Sigmoid colon (tissue), 7 donors: ENCODE measurements at places on chromosomes 7 and 10. TPM values are rescaled to one million over a fixed set of nuclear protein-coding genes. Genes with fewer than 3 reads are reported as not detected.

GRCh38 chr10:57098146-57098545 lies 737.1 kb upstream of the ZWINT start:
- DNase-seq, result no peak

DNA sequence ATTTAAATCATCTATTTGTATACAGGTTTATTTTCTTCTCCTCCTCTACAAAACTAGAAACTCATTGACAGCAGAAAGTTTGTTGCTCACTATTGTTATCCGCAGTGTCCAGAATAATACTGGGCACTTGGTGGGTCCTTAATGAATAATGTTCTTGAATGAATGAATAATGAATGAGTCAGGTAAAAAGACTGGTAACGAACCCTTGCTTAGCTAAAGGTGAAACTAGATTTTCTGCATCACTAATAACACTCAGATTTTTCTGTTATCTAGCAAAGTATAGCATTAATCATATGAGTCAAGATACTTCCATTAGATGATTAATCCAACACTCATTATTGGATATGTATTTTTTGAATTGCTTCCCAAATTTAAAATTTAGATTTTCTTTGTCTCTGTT lies 953.2 kb downstream of the SORCS3 start:
- DNase-seq, result no peak

- no peak for DNase-seq
Measured at GRCh38 chr7:106844279-106844997, 20.6 kb upstream of the PIK3CG start.

The NEUROG3 gene
- polyA plus RNA-seq, result 1.4 TPM

DNA sequence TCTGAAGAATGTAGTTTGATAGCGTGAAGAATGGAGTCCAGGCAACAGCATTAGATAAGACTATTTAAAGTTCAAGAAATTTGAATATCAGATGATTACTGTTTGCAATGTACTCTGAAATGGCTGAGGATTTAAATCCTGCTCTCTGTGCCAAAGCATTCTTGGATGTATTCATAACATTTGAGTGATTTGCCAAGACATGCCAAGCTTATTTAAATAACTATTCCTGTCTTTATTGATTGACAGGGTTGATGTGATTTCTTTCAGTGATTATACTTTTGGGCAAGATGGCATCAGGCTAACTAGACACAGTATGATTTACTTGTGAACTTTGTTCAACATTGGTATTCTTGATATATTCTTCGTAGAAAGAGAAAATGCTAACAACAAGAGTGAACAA lies 168.7 kb downstream of the GNAI1 start:
- DNase-seq, result no peak

GRCh38 chr10:51272555-51272954 lies 198.3 kb downstream of the PRKG1 start:
- DNase-seq, result no peak

GRCh38 chr10:34437906-34438305 lies 377.2 kb downstream of the PARD3 start:
- no peak for DNase-seq

The RBP4 gene
- 4.2 TPM for polyA plus RNA-seq

The HMX3 gene
- not detected for polyA plus RNA-seq

DNA sequence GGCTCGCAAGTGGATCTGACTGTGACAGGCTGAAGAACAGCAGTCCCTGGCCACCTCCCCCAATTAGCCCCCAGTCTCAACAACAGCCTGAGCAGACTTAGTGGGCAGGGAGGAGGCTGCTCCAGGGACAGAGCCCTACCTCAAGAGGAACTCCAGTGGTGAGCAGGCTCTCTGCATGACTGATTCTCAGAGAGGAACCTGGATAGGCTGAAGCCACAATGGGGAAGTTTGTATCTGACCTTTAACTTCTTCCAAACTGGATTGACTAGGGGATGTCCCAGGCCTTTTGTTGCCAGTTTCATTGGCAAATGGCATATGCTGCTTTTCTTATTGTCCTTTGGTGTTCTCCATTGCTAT lies 93.0 kb downstream of the ARHGAP22 start:
- no peak for DNase-seq

GRCh38 chr7:150410680-150411346 lies 31.7 kb downstream of the ZNF775 start:
- peak; percentile 52 for DNase-seq

- peak; percentile 19 for DNase-seq
Measured at GRCh38 chr10:130411496-130412085, 275.4 kb downstream of the GLRX3 start.

The POT1 gene
- 9.1 TPM for polyA plus RNA-seq

DNA sequence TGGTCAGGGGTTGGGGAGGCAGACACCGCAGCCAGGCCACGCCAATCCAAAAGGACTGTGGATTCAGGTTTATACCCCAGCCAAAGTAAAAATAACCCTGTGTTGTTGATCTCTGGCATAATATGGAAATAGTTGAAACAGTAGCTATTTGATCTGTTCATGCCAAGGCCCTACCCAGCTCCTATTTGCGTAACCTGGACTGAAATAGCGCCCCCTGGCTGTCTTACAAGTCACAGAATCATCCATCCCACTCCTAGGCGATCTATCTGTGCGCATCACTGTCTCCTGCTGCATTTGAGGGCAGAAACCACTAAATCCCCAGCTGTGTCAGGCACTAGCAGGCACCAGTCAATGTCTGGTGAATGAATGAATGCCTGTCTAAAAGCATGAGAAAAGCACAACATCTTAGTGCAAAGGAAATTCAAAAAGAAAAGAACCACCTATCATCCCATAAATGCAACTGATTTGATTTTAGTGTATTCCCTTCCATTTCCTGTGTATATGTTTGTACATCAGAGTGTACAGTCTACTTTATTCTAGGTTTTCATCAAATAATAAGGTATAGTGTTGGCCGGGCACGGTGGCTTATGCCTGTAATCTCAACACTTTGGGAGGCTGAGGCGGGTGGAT lies 160.0 kb downstream of the SLIT1 start:
- peak; percentile 63 for DNase-seq

GRCh38 chr7:78605119-78605518 lies 806.5 kb downstream of the PHTF2 start:
- no peak for DNase-seq

DNA sequence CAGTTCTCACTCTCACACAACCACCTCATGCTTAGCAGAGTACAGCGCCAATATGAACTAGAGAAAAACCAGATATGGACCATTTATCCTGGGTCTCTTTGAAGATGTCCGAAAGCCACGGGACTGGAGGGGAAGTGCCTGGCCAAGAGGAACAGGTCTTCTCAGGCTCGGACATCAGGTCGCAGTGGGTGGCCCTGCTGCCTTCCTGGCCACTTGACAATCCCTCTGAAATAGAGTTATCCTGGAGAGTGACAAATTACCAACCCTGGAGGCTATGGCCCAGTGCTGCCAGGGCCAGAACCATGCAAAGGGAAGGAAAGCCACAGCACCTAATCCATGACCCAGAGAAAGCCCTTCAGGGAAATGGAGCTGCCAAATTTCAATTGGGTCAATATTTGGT lies 646.8 kb upstream of the NRP1 start:
- no peak for DNase-seq

The AKR1C8 gene
- polyA plus RNA-seq, result not detected

DNA sequence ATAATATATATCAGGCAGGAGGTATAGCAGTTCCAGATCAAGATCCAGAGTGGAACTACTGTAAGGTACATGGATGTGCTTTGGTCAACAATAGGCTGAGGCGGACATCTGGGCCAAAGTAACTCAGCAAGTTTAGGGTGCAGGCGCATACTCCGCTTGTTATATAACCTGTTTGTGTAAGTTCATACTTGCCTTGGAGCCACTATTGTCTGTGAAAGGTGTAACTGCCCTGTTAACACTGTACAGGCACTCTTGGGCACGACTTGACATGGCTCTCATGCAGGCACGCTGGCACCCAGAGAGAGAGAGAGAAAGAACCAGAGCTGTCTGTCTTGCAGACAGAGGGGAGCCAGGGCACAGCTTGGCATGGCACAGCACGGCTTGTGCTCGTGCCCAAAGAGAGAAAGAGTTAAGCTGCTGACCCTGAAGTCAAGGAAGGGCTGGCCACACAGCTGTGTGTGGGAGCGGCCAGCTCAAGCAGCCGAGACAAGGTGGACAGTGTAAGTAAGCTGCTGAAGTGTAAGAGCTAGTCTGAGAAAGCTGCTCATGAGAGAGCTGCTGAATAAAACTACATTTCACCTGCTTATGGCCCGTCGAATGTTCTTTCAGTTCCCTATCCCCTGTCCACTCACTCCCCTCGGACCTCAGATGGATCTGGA lies 47.8 kb upstream of the KAT6B start:
- DNase-seq, result no peak

The SYT15B gene
- 0.60 TPM for polyA plus RNA-seq

- DNase-seq, result no peak
Measured at GRCh38 chr7:4058158-4058557, 623.9 kb upstream of the FOXK1 start.

The LRRD1 gene
- polyA plus RNA-seq, result not detected

DNA sequence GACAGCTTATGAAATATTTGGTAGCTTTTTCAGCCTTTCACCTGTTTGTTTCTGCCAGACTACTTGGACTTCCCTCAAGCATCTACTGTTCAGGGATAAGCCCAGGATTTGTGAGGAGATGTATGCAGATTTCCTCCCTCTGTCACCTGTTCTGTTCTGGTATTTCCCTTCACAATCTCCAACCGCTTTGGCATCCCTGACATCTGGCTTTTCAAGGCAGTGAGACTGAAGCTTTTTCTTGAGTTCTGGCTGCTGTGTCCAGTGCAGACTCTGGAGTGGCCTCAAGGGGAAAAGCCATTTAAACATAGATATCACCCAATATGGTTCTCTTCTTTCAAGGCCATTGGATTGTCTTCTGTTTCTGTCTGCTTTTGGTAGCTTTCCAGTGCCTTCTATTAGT lies 369.7 kb downstream of the LRMDA start:
- no peak for DNase-seq
